Activated naive CD4-positive, alpha-beta T cell treated with anti-CD3 and anti-CD28 coated beads, Interleukin-2, amount 10 ng/mL, durations not matched to agents 7 days and 5 days (primary cell): ENCODE measurements at places on chromosomes 2 and 18.

DNA sequence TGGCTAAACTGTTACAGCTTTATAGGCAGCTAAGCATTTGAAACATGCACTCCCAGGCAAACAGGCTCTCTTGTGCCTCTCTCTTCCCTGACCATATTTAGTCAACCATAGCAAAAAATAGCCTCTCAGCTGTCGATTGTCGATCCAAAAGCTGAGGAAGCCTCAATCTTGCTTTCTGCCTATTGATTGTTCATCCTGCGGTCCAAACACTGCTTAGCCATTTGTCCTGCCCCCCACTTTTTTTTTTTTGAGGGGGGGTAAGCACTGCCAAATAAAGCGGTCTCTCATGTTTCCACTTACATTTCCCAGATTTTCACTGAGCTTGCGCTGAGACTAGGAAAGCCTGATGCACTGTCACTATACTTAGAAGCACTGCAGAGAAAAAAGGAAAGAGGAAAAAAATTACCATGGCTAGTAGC, 90.8 kb downstream of the MIB1 start:
- peaks cover 2% of the 10 kb centered on the region for H3K36me3 ChIP-seq
- no peak overlapping the region for H3K27ac ChIP-seq

DNA sequence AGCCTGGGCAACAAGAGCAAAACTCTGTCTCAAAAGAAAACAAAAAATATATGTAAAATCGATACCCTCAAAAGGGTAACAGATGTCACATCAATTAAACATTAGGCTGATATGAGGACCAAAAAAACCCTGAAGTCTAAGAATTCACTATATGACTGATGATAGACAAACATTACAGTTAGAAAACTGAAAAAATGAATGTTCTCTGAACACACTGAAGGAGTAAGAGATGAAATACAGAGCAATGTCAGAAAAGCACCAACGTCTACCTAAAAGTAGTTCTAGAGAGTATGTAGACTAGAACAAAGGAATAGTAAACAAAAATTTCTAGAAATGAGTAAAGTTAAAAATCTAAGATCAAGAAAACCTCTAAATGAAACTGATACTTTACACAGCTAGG, 81.9 kb downstream of the SLC66A3 start:
- no peak overlapping the region for H3K4me3 ChIP-seq
- no peak overlapping the region for H3K27ac ChIP-seq
- H3K4me1 ChIP-seq: no peaks in the 10 kb centered on the region
- no peaks in the 10 kb centered on the region for H3K27me3 ChIP-seq
- DNase-seq: no peak

DNA sequence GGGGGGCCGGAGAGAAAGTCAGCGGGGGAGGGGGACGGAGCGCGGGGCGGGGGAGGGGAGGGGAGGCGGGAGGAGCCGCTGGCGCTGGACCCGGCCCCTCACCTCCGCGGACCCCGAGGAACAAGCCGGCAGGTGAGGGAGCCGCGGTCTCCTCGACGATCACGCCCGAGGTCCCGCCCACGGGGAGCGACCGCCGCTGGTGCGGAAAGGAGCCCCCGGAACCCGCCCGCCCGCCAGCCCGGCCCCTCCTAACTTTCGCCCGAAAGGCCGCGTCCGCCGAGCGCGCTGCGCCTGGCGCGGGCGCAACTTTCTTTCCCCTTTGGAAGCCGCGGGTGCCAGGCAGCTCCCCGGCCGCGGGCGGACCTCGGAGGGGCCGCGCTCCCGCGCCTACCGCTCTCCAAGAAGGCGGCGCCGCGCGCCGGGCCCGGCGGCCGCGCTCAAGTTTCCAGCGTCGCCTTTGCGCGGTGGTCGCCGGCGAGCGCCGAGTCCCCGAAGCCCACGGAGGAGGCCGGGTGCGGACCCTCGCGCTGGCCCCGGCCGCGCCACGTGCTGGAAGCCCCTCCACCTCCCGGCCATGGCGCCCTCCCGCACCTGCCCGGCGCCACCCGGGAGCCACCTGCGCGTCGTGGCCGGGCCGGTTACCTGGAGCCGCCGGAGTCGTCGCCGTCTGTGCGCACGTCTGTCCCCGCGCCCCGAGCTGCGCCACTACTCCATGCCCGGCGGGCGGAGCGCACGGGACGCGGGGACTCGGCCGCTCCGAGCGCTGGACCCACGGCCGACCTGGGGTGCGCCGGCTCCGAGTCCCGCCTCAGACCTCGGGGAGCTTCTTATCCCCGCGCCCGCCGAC, at the start of gene ALKAL2:
Gene ALKAL2 (minus strand): TSS at position 181 of the 847 bp plus-strand sequence. CDS start 256 bp downstream, outside the sequence.
- H3K4me1 ChIP-seq: peaks cover 6% of the 10 kb centered on the region
- DNase-seq: no peak
- no peak within 1 kb of the TSS for H3K27ac ChIP-seq
- no peaks in the 10 kb centered on the region for H3K36me3 ChIP-seq
- no peak within 1 kb of the TSS for H3K4me3 ChIP-seq

DNA sequence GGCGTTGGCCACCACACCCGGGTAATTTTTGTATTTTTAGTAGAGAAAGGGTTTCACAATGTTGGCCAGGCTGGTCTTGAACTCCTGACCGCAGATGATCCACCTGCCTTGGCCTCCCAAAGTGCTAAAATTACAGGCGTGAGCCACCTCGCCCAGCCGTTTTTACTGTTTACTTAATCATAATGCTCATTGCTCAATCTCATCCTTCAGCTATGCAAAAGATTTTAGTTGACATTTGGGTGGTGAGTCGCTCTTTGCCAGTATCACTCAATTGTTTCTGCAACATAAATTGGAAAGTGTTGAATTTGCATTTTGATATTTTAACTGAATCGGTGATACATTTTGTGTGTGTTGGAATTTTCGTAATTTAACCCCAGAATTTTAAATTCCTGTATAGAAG, 7.8 kb upstream of the ZNF532 start:
- no peaks in the 10 kb centered on the region for H3K4me1 ChIP-seq
- H3K36me3 ChIP-seq: no peaks in the 10 kb centered on the region
- H3K27me3 ChIP-seq: peaks cover 46% of the 10 kb centered on the region
- H3K4me3 ChIP-seq: no peak overlapping the region

DNA sequence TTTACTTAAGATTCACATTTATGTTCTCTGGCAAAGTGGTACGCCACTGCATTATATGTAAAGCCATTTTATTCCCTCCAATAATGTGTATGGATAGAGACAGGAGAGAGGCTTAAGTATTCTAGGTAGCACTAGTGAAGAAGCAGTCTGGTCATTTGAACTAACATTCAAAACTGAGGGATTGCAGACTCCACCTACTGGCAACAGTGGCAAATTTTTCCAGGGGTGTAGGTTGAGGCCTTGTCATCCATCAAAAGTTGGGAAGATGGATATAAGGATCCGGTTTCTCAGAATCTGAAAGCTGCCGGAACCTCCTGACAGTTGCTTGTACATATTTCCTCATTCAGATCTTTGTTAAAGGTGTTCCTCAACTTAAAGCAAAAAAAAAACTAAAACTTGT, 465.5 kb upstream of the FSHR start:
- H3K27ac ChIP-seq: no peak overlapping the region
- DNase-seq: no peak
- H3K4me3 ChIP-seq: no peak overlapping the region
- H3K27me3 ChIP-seq: no peaks in the 10 kb centered on the region
- H3K4me1 ChIP-seq: no peaks in the 10 kb centered on the region

DNA sequence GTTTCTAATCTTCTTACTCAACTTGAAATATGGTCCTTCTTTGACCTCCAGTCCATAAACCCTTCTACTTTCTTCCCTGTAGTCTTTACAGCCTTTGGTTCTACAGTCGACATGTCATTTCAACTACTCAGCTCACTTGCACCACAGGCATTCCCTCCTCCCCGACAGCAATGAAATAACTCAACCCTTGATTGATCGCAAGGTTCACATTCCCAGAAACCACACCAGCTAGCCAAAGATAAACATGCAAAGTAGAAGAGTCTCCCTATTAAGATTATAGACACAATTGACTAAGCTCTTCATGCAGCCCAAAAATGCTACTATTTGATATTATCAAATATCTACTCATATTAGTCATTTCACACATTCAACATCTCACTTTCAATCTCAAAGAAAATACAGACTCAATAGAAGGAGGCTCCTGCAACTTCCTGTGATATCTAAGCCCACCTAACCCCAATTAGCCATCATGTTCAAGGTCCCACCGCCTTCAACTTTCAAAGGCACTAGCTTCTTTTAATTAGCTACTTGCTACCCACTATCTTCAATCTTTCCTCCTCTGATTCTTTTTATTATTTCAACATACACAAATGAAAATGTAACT, 50.8 kb downstream of the RTTN start:
- no peak for DNase-seq
- no peak overlapping the region for H3K4me3 ChIP-seq
- peaks cover 8% of the 10 kb centered on the region for H3K4me1 ChIP-seq
- H3K36me3 ChIP-seq: peaks cover 37% of the 10 kb centered on the region
- no peak overlapping the region for H3K27ac ChIP-seq
